Hematopoietic multipotent progenitor cell treated with erythropoietin and hydrocortisone succinate and interleukin-3 and kit ligand, for 4 days (in vitro differentiated cells): ENCODE measurements at places on chromosomes 7 and 10.

DNA sequence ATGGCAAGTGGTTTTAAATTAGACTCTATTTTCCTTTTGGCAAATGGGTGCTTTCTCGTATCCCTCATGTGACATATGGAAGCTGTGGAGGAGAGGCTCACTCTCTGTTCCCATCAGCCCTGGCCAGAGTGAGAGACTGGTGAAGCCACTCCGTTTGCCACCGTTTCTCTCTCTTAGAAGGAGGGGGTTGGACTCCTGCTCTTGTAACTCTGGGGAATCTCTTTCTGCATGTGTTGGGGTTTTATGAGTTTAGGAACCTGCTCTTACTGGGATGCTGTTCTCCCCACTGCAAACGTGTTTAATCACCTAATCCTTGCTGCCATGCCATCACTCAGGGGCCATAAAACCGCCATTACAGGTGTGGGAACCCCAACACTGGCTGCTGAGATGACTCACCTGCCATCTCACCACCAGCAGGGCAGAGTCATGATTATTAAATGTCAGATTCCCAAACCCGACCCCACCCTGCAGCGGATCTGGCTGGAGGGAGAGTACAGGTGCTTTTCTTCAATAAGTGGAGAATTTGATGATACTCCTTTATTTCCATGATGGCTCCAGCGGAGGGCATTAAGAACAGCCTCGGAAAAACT, 103.2 kb downstream of the ADCY1 start:
- no peak for DNase-seq

DNA sequence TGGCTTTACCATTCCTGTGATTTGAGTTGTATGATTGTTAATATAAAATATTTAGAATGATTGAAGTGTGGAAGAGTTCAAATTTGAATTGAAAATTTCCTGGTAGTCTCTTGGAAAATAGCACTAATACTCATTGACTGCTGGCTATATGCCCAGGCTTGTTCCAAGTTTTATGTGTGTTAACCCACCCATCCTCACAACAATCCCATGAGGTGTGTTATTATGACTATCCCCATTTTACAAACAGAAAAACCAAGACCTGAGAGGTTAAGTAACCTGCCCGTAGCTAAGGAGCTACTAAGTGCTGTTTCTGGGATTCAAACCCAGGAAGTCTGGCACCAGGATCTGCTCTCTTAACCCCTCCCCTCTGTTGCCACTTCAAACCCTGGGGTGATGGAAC, 213.9 kb downstream of the CREB5 start:
- DNase-seq, result no peak

- DNase-seq, result no peak
Observed at GRCh38 chr7:151242159-151243044, 6.1 kb downstream of the SMARCD3 start.

DNA sequence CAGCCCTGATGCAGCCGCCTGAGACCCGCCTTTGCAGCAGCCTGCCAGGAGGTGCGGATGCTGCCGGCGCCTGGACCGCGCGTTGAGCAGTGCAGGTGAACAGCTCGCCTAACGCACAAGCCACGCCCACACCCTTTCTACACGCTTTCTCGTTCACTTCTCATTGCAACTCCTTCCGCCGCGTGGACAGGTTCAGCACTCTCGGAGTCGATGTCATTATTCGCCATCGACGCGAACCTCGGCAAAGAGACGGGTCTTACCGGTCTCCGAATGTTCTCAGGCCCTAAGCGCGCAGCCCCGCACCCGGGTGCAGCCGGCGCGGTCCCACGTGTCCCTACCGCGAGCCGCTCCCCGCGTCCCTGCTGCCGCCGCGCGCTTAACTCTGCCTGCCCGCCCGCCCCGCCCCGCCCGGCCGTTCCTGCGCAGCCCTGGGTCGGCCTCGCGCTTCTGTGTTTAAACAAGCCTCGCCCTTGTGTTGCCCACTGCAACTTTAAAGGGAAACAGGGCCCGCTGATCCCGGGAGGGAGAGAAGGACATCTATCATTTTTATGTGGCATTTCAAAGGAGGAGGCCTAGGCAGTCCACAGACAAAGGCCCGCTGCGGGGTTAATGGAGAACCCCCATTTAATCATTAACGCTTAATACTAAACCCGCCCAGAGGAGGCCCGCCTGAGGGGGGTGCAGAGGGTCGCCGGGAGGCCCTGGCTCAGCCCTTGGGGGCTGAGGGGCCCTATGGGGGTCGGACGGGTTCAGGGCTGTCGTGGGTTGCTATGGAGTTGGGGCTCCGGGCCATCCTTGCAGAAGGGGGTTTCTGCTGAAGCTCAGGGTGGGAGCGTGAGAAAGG, 128.5 kb downstream of the WDR11 start:
- DNase-seq, result peak; percentile 19

GRCh38 chr10:97058521-97058920, 127.2 kb downstream of the SLIT1 start:
- no peak for DNase-seq

GRCh38 chr10:70381471-70382421, 679 bp downstream of the LRRC20 start:
- DNase-seq, result peak; percentile 63

DNA sequence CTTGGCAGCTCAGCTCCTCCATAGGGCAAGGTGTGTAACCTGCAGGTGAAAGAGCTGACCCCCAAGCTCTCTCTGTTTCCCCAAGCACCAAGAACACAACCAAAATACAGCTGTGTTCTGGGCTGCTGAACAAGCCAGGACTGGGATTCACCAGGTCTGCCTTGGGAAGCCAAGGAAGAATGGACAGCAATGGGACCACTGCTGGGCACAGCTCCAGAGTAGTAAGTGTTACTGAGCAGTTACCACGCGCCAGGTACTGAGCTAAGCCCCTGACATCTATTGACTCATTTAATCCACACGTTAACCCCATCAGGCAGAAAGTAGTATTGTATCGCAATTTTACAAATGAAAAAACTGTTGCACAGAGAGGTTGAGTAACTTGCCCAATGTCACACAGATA, 168.3 kb downstream of the GRID1 start:
- no peak for DNase-seq

DNA sequence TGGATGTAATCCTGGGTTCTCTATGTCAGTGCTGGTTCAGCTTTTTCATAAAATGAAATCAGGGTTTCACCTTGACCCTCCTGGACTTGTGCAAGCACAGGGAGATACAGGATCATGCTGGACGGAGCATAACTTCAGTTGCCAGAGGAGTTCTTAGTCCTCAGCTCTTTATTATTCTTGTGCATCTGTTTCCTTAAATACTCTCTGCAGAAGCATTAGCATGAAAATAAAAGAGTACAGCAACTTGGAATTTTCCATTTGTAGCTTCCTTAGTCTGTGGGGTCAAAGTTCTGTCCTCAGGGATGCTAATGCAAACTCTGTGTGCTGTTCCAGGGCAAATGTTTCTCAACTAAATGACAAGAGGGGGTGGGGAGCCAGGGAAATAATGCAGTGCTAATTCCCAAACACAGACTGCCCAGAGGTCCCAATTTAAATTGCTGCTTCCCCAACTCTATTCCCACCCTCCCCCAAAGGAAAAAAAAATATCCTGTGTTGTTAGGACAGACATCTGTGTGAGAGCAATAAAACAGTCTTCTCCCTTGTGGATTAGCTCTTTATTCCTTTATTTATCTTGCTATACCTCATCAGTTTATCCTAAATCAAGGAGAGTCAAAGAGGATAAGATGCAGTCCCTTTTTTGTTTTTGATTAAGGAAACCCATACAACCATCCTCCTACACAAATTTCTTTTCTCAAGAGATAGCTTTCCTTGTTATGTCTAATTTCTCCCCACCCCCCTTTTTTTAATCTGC, 905.0 kb downstream of the LRMDA start:
- no peak for DNase-seq

DNA sequence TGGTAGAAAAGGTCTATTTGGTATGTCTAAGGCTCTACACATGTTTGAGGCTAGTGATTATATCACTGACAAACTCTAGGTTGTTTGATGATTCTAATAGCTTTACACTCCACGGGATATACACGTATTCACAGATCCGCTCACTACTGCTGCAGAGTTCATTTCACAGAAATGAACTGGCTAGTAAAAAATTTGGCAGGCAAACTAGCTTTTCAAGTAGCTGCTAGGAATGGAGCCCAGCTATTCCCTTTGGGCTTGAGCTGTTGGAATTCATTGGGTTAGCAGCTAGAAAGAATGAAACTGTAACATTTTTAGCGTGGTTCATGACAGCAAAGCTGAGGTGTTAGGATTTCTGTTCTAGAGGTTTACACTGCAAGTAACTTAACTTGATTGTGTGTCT, 37.6 kb downstream of the R3HCC1L start:
- DNase-seq, result no peak

GRCh38 chr7:158414486-158414961, 173.1 kb downstream of the PTPRN2 start:
- no peak for DNase-seq

DNA sequence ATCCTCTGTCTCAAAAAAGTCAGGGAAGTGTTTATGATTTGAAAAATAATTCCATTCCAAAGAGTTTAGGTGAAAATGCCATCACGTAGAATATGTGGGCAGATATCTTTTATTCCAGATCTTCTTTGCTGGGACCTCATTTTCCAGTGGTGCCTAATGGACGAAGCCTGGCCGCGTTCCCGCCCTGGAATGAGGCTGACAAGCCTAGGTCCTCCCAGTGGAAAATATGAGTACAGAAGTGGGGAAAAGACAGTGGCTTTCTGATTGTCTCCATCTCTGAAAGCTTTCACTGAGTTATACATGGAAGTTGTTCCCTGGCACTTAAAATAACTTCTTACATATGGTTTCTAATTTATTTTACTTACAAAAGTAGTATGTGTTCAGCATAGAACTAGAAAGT, 139.4 kb downstream of the TACC2 start:
- DNase-seq, result no peak

DNA sequence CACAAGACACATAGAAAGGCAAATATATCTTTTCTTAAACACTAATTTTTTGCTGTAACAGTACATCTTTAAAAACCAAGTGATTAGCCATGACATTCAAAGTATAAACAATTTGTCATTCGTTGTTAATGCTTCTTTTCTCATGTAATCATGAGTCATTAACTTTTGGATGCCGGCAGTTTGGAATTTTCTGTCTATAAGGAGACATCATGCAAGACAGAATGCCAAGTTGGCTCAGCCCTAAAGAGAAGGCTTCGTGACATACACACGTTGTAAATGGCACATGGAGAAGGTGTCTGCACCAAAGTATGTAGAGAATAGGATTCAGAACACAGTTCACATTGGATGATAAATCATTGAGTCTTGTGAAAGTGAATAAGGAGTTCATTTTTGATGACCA, 35.9 kb downstream of the CCDC3 start:
- DNase-seq, result no peak

DNA sequence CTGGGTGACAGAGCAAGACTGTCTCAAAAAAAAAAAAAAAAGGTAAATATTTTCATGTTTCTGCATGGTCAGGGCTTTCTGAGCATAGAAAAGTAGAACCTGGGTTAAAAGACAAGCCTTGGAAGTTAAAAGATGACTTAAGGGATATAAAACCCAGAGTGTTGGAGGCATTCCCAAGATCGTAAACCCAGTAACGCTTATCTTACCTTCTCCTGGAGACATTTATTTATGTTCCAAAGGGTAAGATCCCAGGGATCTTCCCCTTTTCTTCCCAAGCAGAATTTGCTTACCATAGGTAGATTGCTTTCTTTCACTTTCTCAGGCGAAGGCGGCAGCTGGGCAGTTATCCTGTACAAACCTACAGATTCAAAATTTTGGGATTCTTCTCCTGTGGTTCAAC, 22.2 kb downstream of the SUGCT start:
- DNase-seq, result no peak

DNA sequence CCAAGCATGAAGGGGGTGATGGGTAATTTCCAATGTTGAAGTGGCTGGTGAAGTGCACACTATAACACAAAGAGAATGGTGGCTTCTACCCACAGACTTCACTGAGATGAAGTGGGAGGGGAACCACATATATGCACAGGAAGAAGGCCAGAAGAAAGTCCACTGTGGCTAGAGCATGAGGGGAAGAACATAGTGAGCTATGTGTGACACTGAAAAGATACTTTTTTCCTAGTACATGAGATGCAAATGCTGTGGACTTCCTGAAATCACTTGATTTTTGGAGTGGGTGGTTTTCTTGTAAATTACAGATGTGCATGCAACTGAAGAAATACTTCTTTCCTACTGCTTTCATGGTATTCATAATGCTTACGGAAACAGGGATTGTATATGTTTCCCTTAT, 115.6 kb upstream of the PHYHIPL start:
- no peak for DNase-seq

- DNase-seq, result no peak
Observed at GRCh38 chr7:113922049-113922448, 3.2 kb upstream of the PPP1R3A start.

- peak; percentile 57 for DNase-seq
Observed at GRCh38 chr7:36287371-36288241, 102.1 kb upstream of the ANLN start.

GRCh38 chr7:157769086-157769485, 432.3 kb downstream of the DNAJB6 start:
- no peak for DNase-seq

DNA sequence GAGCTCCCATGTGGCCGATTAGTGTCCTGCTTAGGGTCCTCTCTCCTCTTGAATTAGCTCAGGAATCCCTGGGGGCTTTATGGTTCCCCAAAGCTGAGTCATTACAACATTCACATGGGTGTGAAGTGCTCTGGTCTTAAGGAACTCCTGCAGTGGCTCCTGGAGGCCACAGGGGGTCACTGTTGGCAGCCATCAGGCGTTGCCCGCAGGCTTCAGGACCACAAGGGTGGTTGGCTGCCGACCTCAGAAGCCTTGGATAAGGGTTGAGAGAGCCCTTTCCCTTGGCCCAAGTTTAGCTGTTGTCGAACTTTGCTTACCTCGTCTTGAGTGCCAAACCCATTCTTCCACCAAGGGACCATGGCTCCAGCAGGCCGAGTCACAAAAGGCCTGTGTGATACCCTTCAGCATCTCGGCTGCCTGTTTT, 61.7 kb downstream of the SH2D4B start:
- DNase-seq, result peak; percentile 91

DNA sequence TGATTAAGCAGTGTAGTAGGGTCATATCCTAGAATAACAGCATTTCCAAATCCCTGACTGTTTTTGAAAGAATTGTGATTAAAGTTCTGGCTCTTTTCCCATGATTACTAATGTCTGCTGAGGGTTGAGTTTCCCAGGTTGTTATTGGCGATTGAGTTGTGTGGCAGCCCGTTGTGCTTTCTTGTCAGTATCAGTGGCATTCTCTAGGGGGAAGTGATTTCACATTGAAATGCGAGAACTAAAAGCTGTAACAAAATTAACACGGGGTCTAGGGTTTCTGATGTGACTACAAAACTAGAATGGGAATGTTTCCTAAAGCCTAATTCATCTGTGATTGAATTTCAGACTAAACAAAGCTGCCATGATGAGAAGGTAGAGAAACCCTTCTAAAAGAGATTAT, 349.4 kb downstream of the EXOC4 start:
- no peak for DNase-seq
